LNCaP clone FGC (cell line): ENCODE measurements at places on chromosomes 6 and 20.

GRCh38 chr6:106199331-106199730, 113.2 kb downstream of the PRDM1 start:
- DNase-seq, result no peak

DNA sequence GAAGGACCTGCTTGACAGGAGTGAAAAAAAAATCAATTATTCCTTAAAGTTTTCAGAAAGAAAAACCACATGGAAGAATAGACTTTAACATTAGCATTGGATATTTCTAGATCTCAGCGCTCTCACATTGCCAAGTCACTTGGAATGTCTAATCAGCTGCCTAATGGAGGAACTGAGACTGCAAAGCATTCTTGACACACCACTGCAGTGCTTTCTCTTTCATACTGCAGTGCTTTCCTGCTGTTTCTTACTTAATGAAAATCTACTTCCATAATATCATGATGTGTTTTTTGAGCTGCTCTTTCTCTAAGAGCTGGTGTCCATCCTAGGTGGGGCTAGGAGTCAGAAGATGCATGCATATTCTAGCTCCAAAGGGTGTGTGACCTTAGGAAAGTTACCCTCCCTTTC, 20.4 kb upstream of the MCM3 start:
- no peak for DNase-seq

DNA sequence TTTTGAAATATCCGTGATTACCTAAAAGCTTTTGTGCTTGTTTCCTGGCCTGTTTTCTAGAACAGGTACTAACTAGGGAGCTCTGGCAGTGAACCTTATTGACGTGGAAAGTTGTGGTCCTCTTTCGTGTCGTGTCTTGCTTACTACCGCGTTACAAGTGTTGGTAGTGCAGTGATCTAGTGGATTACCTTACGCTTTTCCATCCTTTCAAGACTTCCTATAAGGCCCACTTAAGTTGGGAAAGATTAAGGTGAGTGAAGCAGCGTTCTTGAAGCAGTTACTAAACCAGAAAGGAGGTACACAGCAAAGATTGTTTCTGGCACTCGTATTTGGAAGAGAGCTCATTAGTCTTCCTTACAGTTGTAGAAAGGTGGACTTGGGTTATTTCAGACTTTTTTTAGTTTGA, 1.9 kb downstream of the PNRC1 start:
- no peak for DNase-seq

- DNase-seq, result no peak
Measured at GRCh38 chr20:48530957-48531356, 296.8 kb downstream of the PREX1 start.

- no peak for DNase-seq
Measured at GRCh38 chr20:13644010-13644409, 5.3 kb upstream of the TASP1 start.

- no peak for DNase-seq
Measured at GRCh38 chr6:33276864-33277662, at the start of gene B3GALT4. Gene B3GALT4, plus strand, starts transcription at chr6:33277123. Its CDS starts 297 bp downstream, at chr6:33277420.

DNA sequence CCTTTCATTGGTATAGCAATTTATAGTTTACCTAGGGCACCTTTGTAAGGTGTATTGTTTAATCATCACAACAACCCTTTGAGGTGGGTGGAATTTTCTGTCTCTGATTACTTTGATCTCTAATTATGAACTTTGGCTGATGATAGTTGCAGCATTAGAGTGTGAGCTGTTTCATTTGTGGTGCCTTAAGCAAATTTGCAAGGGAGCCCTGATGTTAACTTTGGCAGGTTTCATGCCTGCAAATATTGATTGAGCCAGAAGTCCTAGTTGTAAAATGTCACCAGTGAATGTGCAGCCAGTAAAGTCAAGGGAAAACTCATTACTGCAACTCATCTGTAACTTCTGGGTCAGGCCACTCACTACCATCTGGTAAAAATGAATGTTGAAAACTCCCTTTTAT, 29.8 kb downstream of the CTNNBL1 start:
- DNase-seq, result peak; percentile 87

DNA sequence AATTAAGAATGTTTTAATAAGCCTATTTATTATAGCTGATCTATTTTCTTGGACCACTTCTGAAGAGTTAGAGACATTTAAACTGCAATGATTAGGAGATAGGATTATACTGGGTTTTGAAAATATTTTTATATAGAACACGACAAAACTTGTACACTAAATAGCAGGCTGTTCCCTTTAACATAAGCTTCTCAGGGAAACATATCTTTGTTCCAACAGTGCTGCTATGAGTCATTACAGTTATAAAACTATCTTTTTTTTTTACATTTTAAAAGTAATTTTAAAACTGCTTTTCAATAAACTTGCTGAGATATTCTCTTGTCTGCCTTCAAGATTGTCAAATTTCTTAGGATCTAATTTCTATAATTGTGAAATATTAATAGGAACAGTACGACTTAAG, 389.1 kb downstream of the ARHGAP18 start:
- DNase-seq, result no peak

DNA sequence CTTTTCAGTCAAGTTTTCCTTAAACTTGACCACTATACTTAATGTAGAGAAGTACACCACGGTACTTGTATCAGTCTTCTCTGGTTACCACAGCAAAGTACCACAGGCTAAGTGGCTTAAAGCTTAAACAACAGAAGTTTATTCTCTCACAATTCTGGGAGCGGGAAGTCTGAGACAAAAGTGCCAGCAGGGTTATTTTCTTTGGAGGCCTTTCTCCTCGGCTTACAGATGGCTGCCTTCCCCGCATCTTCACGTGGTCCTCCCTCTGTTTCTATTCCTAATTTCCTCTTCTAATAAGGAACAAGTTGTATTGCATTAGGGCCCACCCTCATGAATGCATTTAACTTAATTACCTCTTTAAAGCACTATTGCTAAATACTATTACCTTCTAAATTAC, 258.0 kb downstream of the PLCB1 start:
- no peak for DNase-seq

GRCh38 chr6:163897669-163898068, 483.2 kb downstream of the QKI start:
- DNase-seq, result no peak

DNA sequence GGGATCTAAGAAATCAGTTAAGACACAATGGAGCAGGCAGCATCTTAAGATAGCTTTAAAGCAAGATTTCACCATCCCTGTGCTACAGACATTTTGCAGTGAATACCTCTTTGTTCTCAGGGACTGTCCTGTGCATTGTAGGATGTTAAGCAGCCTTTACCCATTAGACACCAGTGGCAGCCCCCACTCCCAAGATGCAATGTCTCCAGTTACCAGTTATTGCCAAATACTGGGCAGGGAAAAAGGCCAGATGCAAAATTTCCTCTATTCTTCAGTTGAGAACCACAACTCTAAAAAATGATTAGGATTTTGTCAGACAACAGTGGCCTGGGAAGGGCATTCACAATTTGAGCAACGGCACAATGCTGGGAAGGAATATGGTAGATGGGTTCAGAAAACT, 6.1 kb downstream of the FBXO5 start:
- no peak for DNase-seq

DNA sequence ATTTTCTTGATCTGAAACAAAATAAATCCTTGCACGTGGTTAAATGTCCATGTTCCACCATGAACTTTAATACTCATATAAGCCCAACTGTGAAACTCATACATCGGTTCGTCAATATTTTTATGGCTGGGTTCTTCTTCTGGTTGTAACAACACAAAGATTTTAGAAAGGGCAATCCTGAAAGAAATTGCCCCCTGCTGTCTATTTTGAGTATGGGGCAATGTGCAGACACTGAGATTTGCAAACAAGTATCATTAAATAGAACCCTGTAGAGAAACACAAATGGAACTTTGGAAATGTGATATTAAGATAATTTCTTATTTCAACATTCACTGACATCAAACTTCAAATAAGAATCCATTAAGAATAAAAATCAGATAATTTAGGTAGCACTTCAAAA, 80.2 kb upstream of the PHACTR1 start:
- DNase-seq, result no peak

- DNase-seq, result no peak
Measured at GRCh38 chr6:40896696-40897095, 142.3 kb downstream of the UNC5CL start.

- no peak for DNase-seq
Measured at GRCh38 chr6:99013661-99014060, 65.9 kb upstream of the FBXL4 start.

GRCh38 chr6:138572885-138573284, 73.6 kb upstream of the NHSL1 start:
- no peak for DNase-seq

DNA sequence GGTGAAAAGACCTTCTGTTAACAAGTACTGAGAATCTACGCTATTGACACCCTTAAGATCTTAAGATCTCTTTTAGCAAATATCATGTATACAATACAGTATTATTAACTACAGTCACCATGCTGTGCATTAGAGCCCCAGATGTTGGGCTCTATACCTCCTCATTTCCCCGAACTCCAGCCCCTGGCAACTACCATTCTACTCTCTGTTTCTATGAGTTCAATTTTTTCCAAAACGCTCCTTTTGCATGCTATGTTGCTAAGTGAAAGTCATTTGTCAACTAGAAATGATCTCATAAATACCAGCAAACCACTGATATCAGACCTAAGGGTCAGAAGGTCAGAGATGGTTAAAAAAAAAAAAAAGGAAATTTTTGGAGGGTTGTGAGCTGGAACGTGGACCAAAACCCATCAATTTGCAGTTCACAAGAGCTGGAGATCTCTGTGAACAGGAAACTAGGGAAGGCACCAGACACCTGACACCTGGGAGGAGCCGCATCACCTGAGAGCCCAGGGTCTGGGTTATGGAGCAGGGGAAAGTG, 122.0 kb upstream of the KCNK16 start:
- no peak for DNase-seq

DNA sequence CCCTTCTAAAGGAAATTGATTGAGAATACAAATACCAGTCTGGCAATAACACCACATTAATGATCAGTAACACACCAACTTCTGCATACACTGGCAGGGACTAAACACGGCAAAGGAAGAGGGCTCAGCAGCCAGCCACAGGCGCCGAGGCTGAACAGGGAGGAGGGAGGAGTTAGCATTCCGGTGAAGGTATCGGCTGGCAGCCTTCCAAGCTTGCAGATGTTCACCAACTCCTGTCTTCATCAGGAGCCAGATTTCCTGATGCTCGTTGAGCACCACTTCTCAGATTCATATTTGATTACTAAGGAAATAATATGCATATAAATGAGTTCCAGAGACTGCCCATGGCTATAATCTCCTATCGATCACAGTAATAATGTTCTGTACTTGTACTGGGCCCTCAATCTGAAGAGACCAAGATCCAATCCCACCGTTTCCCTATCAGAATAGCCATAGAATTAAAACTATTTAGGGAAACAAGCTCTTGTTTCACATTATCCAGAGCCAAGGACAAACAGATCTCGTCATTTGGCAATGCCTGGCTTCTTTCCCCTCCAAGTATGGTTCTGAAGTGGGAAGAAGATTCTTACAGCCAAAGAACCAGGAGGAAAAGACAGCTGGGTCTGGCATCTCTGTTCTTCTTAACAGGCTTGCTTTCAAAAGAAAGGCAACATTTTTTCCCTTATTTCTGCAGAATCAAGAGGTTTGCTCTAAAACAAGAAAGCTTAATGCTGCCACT, 42.2 kb downstream of the GFOD1 start:
- no peak for DNase-seq

GRCh38 chr6:44341095-44341890, 1.2 kb upstream of the SPATS1 start:
- DNase-seq, result no peak

DNA sequence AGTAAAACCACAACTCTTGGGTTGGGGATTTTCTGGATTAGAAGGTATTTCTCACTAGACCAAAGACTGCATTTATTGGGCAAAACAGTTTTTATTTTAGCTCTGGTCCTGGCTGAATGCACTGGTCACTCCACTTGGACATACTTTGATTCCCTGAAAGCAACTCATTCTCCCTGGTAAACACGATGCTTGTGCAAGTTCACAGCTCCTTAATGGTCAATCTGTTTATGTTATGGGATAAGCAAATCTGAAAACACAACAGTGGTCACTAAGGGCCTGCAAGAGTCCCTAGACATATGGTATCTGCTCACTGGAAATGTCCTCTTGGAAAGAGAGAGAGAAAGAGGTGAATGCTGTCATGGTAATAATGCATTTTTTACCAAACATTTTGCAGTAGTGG, 559.8 kb downstream of the CDH26 start:
- no peak for DNase-seq

DNA sequence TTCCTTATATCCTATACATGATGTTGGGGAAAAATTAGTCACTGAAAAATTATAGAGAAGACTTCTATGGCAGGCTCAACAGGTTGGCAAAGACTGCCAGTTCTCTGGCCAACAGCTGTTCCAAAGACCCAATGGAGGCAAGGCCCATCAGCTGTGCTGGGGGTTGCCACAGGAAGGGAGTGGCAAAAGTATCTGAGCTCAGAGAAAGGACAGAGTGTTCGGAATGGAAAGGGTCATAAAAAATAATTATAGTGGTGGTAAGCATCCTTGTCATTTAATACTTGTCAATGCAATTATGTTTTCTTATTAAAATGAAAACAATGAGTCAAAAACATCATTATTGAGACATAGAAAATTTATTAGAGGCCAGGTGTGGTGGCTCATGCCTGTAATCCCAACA, 36.1 kb downstream of the FASTKD5 start:
- no peak for DNase-seq

DNA sequence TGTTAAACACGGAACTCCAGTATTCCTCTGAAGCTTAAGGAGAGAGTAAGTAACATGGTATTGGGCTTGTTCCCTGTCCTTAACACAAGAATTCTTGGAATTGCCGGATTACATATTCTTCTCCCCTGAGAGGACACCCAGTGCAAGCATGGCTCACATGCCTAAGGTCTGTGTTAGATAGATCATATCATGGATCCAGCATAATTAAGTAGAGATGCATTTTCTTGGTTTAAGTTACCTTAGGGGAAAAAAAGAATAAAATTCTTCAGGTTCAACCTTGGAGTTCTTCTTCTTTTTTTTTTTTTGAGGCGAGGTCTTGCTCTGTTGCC, 53.9 kb downstream of the AKAP12 start:
- no peak for DNase-seq

DNA sequence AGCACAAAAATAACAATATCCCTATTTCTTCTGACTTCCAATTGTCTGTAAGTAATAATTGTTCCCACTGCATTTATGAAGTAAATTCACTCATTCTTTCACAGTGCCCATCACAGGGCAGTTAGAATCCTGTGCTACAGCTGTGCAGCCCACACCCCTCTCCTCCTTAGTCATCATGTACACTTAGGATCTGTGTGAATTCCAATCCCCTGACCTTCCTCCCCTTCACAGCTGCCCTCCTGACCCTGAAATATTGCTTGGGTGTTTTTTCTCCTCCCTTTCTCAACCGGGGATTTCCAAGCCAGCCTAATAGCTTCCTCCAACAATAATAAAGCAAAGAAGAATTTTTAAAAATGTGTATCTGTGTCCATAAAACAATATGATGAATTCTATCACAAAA, 91.5 kb upstream of the BEND6 start:
- no peak for DNase-seq

DNA sequence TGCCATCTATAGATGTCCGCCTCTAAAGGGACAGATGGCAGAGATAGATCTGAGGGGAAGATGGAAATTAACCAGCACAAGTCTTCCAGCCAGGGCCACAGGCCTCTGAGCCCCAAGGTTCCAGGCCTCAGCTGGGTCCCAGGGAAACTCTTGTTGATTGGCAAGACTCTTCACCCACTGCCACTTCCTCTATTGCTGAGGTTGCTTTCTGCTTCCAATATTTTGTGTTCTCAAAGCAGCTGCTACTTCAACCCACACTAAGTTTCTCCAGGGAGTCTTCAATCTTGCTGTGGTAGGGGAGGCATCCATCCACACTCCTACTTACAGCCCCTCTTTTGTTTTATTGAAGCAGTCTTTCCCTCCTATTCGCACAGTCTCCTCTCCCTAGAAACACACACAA, 36.4 kb upstream of the SASH1 start:
- no peak for DNase-seq

GRCh38 chr6:107540465-107540857, 50.5 kb downstream of the SOBP start:
- no peak for DNase-seq
